ENCODE measurements at places on chromosomes 2 and 18. TPM values are rescaled to one million over a fixed set of nuclear protein-coding genes. Genes with fewer than 3 reads are reported as not detected.
A peak's percentile ranks its signal among the peaks of the same experiment; 100 is the strongest.

DNA sequence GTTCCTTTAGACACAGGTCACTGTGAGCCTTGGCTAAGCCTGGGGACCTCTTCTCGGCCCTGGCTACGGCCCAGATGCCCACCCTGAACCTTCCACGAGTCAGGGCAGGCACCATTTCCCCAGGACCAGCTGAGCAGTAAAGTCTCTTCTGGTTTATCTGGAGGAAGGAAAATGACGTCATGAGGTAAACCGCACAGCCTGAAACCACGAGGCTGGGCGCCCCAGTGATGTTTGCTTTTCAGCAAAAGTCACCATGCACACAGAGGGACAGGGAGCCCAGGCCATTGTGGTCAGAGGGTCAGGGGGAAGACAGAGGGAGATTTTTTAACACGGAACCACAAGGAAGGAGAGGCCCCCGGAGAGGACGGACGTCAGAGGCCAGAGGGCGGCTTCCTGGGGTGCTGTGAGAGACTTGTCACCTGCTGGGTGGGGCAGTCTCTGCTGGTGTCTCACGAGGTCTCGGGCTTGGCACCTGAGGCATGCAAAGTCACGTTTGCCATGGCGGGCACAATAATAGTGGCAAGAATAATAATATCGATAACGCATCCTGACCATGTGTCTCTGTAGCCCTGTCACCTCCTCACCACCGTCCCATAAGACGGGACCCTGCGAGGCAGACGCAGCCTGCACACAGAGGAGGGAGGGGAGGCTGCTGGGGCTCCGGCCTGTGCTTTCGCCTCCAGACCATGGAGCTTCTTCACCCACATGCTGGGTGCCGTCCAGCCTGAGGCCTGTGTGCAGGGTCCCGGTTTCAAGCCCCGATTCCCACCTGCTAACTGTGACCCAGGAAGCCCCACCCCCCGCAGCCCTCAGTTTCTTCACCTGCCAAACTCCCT is 33.2 kb upstream of the FOSL2 start:
- 0 out of 2 replicates have a peak overlapping the region, but pooled peaks have one; percentile 39 for H3K27ac ChIP-seq
- no peaks in the 10 kb centered on the region for H3K27me3 ChIP-seq
- no peak overlapping the region for H3K4me3 ChIP-seq
- peak; percentile 27 for DNase-seq
- no peaks in the 10 kb centered on the region for H3K36me3 ChIP-seq

GRCh38 chr2:63047321-63048279 is 3.0 kb upstream of the OTX1 start:
- H3K4me1 ChIP-seq = peaks cover 8% of the 10 kb centered on the region
- H3K36me3 ChIP-seq = peaks cover 6% of the 10 kb centered on the region
- no peaks in the 10 kb centered on the region for H3K27me3 ChIP-seq
- no peak for DNase-seq
- no peak overlapping the region for H3K4me3 ChIP-seq

DNA sequence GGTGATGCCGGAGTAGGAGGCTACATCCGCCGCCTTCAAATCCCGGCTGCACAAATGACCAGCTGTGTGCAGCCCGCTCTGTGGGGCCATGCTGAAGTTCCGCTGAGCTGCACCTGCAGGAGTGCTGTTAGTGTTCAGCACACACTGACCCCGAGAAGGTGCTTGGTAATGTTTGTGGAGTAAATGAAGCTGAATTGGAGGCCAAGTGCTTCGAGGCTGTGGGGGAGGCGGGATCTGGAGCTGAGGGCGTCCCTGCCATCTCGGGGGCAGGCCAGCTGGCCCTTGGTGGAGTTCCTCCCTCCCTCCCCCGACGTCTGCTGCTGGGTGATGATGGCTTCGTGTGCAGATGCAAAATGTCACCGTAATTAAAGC is 23.2 kb downstream of the KCNF1 start:
- no peak overlapping the region for H3K4me3 ChIP-seq
- no peaks in the 10 kb centered on the region for H3K27me3 ChIP-seq
- H3K36me3 ChIP-seq = no peaks in the 10 kb centered on the region
- DNase-seq = no peak

DNA sequence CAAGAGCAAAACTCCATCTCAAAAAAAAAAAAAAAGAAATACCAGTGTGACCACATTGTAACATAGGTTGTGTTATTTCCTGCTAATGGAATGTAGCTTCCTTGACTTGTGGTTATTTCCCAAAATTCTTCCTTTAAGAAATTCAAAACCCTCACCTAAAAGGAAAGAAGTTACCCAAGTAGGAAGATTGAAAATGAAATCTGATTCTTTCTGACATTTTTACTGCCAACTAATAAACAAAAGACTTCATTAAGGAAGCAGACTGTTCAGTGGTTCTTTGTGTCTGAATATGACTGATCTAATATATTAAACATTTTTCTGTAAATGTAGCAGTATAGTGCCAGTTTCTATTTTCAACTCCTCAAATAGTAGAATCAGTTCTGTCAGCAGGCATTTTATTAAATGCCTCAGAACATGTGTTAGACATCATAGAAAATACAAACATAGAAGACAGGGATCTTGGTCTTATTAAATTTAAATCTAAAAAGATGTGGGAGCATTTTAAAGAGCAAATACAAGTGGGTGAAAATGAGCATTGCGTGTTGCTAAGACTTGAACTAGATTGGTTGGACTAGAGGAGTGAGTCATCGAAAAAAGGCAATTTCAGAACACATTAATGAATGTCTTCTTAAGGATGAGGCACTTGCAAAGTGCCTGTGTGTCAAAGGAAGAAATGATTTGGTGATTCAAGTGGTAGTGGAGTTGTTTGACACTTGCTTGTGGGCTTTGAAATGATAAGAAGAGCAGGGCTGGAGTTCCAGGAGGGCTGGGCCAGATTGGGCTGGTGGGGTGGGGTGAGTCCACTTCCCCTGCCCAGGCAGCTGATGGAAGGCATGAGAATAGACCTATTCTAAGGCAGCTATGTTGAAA is 53.4 kb downstream of the PKP4 start:
- peaks cover 9% of the 10 kb centered on the region for H3K4me1 ChIP-seq
- no peak for DNase-seq
- no peak overlapping the region for H3K27ac ChIP-seq
- H3K36me3 ChIP-seq = no peaks in the 10 kb centered on the region
- no peaks in the 10 kb centered on the region for H3K27me3 ChIP-seq
- no peak overlapping the region for H3K4me3 ChIP-seq

DNA sequence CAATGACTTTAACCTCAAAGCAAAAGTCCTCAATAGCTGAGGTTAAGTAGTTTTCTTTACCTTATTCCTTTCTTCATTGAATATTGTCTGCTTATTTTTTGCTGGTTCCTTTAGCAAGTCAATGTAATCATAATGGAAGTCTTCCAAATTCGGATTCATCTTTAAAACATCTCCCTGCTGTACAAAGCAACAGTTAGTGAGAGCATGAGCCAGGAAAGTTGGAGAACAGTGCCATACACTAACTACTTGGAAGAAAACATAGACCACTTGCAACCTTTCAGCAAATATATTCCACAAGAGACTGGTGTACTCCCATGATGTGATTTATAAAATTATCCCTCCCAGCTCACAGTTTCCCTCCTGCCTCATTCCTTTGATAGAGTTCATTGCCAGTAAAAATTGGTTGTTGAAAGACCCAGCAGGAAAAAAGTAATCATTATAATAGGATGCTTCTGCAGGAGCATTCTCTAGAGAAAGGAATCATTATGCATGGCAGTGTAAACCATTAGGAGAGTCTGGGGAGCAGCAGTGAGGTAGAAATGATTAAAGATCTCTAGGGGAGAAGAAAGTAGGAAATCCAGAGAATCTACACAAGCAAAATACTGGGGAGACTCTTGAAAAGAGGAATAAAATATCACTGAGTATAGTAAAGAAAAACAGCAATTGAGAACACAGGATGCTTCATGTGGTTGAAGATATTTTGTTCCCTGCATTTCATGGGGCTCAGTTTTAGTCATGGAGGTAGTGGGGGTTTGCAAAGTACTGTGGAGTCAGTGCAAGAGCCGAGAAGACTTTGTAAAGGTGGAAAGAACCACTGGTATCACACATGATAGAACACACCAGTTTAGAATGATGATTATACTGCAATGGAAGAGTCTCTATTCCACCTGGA is 38.6 kb upstream of the TTN start:
- H3K4me3 ChIP-seq = no peak overlapping the region
- H3K4me1 ChIP-seq = no peaks in the 10 kb centered on the region
- H3K27me3 ChIP-seq = no peaks in the 10 kb centered on the region
- no peaks in the 10 kb centered on the region for H3K36me3 ChIP-seq

GRCh38 chr2:125227843-125228392 is 1202.8 kb downstream of the CNTNAP5 start:
- H3K4me3 ChIP-seq = no peak overlapping the region
- H3K36me3 ChIP-seq = no peaks in the 10 kb centered on the region
- no peak for DNase-seq
- H3K27me3 ChIP-seq = no peaks in the 10 kb centered on the region

GRCh38 chr2:224957540-224958461 is 84.5 kb downstream of the DOCK10 start:
- no peak for DNase-seq
- H3K36me3 ChIP-seq = no peaks in the 10 kb centered on the region
- no peaks in the 10 kb centered on the region for H3K27me3 ChIP-seq
- no peak overlapping the region for H3K4me3 ChIP-seq
- H3K27ac ChIP-seq = no peak overlapping the region
- no peaks in the 10 kb centered on the region for H3K4me1 ChIP-seq

GRCh38 chr2:240960971-240961876 is 37.2 kb upstream of the SNED1 start:
- DNase-seq = no peak
- H3K27me3 ChIP-seq = no peaks in the 10 kb centered on the region

DNA sequence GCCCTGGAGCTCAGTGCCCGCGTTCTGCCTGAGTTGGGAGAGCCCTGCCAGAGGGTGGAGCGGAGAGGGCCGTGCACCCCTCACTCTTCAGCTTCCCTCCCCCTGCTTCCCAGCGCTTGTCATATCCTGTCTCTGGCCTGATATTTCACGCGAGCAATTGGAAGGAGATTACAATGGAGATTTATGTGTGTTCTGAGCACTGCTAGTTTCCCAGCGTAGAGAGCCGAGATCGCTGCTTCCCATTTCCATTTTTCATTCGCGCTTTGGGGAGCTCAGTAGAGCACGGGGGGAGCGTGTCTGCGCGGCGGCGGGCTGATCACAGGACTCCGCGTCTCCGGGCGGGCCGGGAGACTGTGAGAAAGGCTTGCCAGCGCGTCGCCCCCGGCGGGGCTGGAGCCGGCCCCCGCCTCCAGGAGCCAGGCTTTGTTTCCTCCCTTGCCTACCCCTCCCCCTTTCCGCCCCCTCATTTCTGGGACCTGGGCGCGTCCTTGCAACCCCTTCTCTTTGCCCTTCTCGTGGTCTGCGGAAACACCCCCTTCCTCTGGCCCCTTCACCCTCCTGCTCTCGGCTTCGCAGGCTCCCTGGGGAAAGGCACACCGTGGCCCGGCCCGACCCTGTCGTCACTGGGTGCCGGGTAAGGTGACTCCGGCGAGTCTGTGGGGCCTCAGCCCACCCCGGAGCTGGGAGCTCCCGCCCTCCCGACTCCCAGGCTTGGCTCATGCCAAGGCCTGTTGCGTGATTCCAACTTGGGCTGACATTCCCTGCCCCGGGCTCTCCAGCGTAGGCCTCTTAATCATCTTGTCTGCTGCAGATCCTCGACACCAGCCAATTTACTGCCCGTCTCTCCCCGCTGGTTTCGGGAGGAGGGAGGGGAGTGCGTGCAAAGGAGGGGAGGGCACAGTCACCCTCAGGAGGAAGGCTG is 5.8 kb downstream of the DLX2 start:
- H3K36me3 ChIP-seq = no peaks in the 10 kb centered on the region
- DNase-seq = no peak
- no peaks in the 10 kb centered on the region for H3K27me3 ChIP-seq

DNA sequence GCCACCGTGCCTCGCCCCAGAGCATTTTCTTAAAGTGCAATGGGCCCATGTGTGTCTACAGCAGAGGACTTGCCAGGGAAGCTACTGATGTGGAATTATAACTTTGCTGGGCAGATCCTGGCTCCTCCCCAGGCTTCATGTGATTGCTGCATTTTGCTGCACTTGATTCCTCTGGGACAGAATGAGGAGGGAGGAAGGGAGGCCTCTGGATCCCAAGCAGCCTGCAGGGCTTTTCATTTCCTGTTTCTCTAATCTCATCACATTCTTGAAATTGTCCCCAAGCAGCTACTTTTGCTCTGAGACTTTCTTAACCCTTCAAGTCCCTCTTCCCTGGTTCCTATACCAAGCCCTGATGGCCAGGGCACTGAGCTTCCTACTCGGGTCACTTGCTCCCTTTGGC is 134.4 kb upstream of the SEC11C start:
- no peak for DNase-seq
- H3K4me1 ChIP-seq = no peaks in the 10 kb centered on the region
- H3K27ac ChIP-seq = peak overlapping the region; percentile 75
- no peaks in the 10 kb centered on the region for H3K27me3 ChIP-seq
- H3K36me3 ChIP-seq = no peaks in the 10 kb centered on the region

GRCh38 chr2:95346738-95347671 is 49.9 kb downstream of the KCNIP3 start:
- no peak for DNase-seq
- H3K27me3 ChIP-seq = no peaks in the 10 kb centered on the region
- H3K4me1 ChIP-seq = peaks cover 19% of the 10 kb centered on the region
- H3K36me3 ChIP-seq = no peaks in the 10 kb centered on the region
- H3K4me3 ChIP-seq = peak overlapping the region; percentile 41

DNA sequence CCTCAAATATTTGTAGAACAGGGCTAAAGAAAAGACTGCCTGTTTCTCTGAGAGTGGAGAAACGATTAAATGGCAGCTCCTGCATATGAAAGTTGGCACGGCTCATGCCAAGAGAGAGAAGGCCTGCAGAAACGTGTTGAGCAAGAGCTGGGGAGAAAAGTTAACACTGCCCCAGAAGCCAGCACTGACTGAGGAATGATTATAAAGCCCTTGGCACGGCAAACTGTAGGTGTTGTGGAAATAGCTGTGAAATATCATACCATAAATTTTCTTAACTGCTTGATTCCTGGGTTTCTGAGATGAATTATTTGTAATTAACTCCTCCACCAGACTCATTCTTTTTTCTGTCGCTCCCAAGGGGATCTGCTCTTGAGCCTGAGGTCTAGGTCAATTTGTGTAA is 4.3 kb downstream of the FRZB start:
- H3K4me3 ChIP-seq = no peak overlapping the region
- H3K27ac ChIP-seq = no peak overlapping the region
- no peaks in the 10 kb centered on the region for H3K4me1 ChIP-seq

Gene IL18R1
- 0.08 TPM for total RNA-seq

Gene G6PC2
- total RNA-seq = not detected

Gene ATRAID
- total RNA-seq = 111 TPM

Gene ARHGEF4
- total RNA-seq = 0.80 TPM

Gene TNFAIP6
- not detected for total RNA-seq

Gene DNER
- total RNA-seq = 0.31 TPM

Gene KCNE4
- 0.21 TPM for total RNA-seq

Gene CBLN2
- total RNA-seq = 5.7 TPM

Gene ERFE
- total RNA-seq = 10.3 TPM
